ENCODE measurements at places on chromosomes 5 and 9.

DNA sequence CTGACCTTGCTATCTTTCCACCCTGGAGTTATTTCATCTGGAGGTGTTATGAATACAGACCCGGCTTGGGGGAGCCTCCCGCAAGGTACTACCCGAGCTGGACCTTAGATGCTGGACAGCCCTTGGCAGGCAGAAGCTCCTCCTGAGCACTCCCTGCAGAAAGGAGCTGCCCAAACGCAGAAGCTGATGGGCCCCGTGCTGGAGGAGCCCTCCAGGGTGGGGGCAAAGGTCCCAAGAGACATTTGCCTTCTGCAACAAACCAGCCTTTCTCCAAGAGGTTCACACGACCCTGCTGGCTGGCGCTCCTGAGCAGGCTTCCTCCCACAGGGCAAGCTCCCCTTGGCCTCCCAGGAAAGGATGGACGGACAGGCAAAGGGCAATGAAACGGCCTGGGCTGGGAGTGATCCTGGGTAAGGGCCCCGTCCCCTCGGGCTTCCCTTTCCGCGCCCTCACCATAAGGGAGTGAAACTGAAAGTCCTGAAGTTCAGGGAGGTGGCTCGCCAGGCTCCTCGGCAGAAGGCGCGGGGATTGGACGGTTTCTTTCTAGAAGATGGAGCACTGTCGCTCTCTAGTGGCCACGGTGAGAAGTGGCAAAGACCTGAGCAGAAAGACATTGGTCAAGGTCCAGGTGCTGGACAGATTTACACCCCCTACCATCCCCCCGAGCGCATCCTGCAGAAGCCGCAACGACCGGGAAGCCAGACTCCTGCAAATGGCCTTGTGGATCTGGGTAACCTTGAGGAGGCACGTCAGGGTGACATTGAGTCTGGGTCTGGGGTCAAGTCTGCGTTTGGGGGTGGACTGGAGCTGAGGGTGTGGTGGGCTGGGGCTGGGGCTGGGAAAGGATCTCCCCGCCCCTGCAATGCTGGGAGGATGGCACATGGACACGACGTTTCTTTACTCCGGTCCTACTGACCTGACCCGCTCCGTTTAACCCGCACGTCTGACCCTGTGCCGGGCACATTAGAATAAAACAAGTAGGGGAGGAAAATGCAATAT, 56.4 kb downstream of the NEURL1B start:
- DNase-seq = peak; percentile 82

DNA sequence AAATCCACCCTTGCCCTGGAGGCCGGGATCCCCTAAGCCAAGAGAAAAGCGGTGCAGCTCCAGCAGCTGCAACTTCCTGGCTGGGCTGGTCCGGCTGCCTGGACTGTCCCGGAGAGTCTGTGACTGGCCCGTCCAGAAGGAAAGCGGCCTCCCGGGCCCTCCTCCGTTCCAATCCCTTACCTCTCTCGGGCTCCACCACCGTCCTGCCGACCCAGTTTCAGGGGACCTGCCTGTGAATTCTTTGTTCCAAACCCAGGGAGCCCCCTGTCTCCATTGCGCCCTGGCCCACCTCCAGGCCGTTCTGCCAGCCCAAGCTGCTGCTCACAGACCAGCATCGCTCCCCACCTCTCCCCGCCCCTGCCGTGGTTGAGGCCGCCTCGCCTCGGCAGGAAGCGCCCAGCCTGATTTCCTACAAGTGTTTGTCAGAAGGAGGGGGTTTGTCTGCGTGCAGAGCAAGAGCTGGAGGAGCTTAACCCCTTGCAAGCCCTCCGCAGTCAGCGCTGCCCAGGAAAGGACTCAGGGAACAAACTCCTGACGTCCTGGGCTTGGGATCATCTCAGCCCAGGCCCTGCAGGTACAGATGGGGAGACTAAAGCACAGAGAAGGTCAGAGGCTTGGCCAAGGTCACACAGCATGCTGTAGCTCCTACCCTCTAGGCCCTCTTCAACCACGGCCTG, at the start of gene AKNA:
Gene AKNA (minus strand): TSS at position 303 of the 677 bp plus-strand sequence. CDS start 6,649 bp downstream, outside the sequence.
- DNase-seq = peak; percentile 93

DNA sequence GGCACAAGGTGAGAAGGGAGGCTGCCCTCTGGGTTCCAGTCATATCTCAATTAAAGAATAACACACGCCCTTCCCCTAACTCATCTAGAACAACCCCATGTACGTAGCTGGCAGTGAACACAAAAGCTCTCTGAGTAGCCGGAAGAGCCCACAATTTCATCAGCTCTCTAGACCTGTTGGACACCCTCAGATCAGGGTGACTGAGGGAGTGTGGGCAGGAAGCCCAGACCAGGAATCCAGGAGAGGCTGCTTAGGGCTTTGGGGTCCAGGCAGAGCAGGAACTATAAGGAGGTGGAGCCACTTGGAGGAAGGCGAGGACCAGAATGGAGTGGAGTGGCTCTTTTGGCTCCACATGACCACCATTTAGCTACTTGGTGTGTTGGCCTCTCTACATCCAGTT, 237.4 kb downstream of the NR3C1 start:
- no peak for DNase-seq

DNA sequence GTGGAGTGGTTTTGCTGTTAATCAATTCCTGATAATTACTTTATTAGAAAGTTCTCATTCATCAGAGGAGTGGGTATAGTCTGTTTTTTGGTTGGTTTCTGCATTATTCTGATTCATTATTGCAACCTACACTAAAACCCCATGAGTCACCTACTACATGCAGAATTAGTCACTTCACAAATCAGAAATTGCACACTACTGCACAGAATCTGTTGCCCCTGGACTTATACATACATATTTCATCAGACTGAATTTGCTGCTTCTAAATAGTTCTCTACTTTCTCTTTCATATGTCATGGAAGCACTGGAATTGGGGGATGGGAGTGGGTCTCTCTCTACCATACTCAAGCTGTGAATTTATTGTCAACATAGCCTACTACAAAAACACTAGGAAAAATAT, 585.1 kb downstream of the DNAH5 start:
- no peak for DNase-seq

- no peak for DNase-seq
These were observed 2.0 kb downstream of the LCN9 start for GRCh38 chr9:135664801-135665794.

DNA sequence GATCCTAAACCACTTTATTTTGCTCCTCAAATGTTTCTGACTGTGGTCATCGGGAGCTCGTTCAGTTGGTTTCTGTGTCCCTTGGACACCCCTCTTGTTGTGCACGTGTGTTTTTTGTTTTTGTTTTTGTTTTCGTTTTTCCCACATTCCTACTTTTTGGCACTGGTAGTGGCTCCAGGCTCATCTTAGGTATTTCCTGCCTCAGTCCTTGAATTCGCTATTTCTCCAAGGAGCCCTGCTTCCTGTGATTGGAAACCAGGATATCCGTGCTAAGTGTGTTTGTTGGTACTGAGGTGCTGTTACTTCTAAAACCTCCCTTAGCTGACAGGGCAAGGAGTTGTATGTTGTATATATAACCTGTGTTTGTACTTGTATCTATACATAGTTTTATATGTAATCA, 5.9 kb downstream of the HMCN2 start:
- DNase-seq = no peak

- peak; percentile 57 for DNase-seq
These were observed 53.5 kb downstream of the RGS3 start for GRCh38 chr9:113516840-113517577.

- no peak for DNase-seq
These were observed 49.3 kb downstream of the MLLT3 start for GRCh38 chr9:20573023-20573422.

- no peak for DNase-seq
These were observed 146.4 kb downstream of the PALM2AKAP2 start for GRCh38 chr9:109926421-109926869.

DNA sequence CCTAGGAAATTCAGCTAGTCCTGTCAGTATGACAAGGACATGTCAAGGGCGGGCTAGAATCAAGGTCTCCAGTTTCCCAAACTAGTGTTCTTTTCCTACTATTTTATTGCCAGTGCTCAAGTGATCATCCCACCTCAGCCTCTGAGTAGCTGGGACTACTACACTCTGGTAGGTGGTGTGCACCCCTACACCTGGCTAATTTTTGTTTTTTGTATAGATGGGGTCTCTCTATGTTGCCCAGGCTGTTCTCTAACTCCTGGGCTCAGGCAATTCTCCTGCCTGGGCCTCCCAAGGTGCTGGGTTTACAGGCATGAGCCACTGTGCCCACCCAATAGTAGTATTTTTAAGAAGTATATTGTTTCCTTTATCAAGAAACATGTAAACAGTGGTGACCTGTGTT, 54.0 kb downstream of the C9orf85 start:
- DNase-seq = no peak

DNA sequence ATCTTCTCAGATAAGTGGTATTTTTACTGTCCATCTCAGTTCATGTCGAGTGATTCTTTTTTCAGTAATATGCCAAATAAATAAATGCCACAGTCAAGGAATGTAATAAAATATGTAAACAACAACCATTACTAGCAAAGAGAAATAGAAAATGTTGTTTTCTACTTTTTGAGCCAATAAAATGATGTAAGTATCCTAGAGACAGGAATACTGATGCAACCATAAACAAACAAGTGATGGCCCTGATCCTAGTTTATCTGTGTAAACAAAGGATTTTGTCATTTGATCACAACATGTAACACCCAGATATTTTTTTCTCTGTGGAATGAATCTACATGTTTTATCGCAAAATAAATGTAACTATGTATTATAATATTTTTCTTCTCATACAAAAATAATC, 1852.8 kb downstream of the EFNA5 start:
- no peak for DNase-seq

DNA sequence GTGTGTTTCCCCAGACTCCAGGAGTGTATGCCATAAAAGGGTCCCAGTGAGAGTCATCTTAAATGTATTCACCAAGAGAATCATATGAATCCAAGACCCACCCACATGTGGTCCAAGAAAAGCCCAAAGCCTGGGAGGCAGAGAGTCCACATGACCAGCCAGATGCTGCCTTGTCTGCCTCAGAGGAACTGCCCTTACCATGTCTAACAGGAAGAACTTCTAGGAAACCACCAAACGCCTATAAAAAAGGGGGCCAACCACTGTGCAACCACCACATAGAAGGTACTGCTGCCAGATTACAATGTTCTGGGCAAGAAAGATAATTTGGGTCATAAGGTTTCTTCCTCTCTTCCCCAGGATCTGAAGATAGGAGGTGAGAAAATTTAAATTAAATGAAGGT, 129.8 kb upstream of the SLC24A2 start:
- no peak for DNase-seq

GRCh38 chr9:124808246-124808956, 31.5 kb downstream of the OLFML2A start:
- no peak for DNase-seq
